Left ventricle myocardium superior (tissue), 1 donor: ENCODE measurements at places on chromosomes 7 and 10.

DNA sequence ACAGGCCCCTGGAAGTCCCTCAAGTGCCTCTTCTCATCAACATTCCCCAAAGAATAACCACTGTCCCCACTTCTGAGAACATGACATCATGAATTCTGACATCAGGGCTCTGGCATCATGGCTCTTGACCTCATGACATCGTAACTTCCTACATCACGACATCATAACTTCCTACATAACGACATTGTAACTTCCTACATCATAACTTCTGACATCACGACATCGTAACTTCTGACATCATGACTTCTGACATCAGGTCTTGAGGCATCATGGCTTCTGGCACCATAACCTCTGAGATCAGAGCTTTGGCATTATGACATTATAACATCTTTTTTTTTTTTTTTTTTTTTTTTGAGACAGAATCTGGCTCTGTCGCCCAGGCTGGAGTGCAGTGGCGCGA is 66.7 kb upstream of the FAM20C start:
- no peak for DNase-seq

DNA sequence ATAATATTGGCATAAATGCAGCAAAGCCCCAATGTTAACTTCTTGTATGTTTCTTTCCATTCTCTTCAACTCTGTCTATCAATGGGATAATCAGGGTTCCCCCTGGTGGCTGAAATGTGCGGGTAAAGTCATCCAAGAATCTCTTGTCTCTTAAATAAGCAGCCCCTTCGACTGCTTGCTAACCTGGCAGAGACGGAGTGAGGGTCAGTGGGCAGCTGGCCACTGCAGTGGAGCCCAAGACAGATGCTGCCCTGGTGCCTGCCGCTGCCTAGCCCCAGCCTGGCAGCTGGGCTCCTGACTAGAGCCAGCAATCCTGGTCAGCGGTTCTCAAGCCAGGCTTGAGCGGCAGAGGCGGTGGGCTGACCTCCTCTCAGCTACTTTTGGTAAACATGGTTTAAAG is 248.9 kb downstream of the COBL start:
- DNase-seq: peak; percentile 45

DNA sequence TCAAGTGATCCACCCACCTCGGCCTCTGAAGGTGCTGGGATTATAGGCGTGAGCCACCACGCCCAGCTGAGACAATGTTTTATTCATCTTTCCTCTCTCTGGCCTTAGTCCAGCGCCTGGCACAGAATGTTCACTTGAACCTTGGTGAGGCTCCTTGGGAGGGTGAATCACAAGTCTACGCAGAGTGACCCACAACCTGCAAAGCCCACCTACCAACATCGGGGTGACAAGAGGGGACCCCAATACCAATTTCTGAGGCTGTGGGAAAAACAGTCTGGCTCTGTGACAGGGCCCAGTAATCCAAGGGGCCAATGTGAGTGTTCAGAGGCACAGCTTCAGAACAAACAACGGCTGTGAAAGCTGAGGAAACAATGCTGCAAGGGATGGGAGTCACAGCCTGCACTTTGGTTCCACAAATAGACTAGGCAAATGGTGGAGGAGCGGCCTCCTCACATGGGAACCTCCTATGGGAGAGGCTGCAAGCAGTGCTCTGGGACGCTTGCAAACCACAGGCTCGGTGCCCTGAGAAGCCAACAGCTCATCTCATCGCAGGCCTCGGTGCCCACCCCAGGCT is 5.6 kb upstream of the MALSU1 start:
- no peak for DNase-seq

- peak; percentile 73 for DNase-seq
These were observed 115.1 kb downstream of the CCNY start for GRCh38 chr10:35451151-35452016.

GRCh38 chr7:46484906-46485305 is 563.8 kb upstream of the IGFBP3 start:
- no peak for DNase-seq

DNA sequence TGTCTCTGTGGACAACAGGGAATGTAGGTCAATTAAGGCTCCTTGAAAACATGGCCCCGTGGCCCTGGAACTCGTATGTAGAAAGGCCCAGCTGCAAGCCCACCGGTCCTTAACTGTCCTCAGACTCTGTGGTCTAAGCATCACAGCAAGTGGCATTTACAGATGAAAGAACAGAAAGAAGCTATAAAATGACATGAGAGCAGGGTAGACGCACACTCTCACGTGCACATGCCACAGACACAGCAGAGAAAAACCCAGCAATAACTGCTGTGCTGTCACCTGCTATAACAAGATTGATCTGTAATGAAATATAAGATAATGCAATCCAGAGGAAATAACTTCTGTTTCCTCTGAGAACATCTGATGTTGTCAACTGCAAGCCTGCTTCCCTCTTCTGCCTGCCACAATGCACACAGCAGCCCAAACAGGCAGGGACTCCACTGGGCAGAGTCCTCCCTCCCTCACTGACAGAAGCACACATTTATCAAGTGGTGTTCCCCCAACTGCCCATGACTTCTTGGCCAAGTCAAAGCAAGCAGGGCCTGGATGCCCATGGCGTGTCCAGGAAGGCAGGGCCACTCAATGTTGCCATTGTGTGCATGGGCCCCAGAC is 63.9 kb downstream of the GFRA1 start:
- DNase-seq: no peak

- DNase-seq: peak; percentile 66
These were observed 10.3 kb downstream of the HUS1 start for GRCh38 chr7:47968847-47969774.

- no peak for DNase-seq
These were observed 166.2 kb downstream of the EXOC4 start for GRCh38 chr7:133419041-133419440.

GRCh38 chr7:78149787-78150186 is 351.2 kb downstream of the PHTF2 start:
- no peak for DNase-seq

DNA sequence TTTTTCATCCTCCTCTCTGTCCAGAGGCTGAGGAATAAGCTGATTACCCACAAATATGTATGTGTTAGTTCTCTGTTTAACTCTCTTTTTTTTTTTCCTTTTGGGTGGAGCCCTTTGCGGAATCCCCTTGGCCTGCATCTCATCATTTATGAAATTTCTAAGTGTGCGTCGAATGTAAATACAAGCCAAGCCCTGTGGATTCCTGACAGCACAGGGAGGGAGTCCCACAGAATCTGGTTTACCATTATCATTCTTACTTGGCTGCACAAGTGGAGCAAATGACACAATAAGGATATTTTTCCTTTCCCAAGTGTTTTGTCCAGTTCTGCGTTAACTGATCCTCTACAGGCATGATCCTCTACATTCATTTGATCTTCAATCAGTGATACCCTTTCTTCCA is 11.4 kb downstream of the STK31 start:
- no peak for DNase-seq

- no peak for DNase-seq
These were observed 302.1 kb downstream of the FZD1 start for GRCh38 chr7:91566402-91566732.

DNA sequence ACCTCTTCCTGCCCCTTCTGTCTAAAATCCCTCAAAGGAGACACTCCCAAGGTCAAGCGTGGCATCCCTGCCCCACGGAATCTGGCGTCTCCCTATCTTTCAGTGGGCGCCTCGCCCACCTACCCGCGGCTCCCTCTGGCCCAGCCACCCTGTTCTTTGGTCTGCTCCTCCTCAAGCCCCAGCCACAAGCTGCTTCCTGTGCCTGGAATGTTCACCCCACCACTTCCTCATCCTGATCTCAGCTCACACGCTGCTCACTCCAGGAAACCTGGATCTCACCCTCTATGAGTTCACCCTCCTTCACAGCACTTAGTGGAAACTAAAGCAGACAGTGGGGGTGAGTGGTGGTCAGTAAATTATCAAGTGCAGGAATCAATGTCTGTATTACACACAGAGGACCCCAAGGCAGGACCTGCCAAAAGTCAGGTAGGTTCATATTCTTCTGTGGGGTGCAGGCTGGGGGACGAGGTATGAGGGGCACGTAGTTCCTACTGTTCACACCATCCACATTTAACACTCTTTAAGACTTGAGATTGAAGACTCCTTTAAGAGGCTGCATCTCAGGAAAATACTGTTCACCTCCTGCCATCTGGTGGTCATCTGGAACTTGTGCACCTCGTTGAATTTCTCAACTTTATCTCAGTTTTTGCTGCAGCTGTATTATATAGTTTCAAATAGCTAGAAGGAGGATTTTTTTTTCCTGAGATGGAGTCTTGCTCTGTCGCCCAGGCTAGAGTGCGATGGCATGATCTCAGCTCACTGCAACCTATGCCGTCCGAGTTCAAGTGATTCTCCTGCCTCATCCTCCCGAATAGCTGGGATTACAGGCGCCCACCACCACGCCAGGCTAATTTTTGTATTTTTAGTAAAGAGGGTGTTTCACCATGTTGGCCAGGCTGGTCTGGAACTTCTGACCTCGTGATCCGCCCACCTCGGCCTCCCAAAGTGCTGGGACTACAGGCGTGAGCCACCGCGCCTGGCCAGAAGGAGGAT is 166.6 kb downstream of the ARHGAP21 start:
- DNase-seq: no peak

DNA sequence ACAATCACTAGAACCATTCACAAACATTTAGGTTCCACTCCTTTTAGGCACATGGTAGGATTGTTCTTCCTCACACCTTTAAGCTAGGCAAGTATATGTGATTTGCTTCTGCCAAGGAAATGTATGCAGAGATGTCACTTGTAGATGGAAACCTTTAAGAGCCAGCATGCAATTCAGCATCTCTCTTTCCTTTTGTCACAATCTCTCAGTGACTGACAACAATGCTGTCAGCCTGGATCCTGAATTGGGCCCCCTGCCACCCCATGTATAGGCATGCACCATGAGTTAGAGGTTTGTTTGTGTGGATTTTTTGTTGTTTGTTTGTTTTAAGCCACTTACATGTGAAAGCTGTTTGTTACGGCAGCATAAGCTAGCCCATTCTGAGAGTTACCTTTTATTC is 169.6 kb upstream of the PDE1C start:
- DNase-seq: no peak

GRCh38 chr7:157560258-157560654 is 223.5 kb downstream of the DNAJB6 start:
- peak; percentile 23 for DNase-seq

GRCh38 chr10:102040305-102041050 is 15.5 kb downstream of the ARMH3 start:
- no peak for DNase-seq

- no peak for DNase-seq
These were observed 60.8 kb upstream of the SP4 start for GRCh38 chr7:21367081-21367480.

GRCh38 chr7:46139079-46139478 is 218.0 kb upstream of the IGFBP3 start:
- DNase-seq: no peak

GRCh38 chr7:38600741-38601140 is 30.4 kb downstream of the AMPH start:
- no peak for DNase-seq

DNA sequence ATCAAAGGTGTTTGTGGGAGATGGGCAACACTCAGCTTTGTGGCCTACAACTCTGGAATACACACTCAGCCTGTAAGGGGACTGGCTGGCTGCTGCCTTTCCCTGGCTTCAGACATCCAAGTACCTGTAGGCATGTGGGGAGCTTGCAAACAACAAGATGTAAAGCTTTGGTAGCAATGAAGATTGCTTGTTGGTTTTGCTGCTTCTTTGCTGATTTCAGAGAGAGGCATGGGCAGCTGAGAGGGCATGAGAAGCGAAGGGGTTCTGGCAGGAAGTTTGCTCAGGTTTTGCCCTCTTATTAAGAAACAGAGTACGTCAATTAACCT is 434.8 kb downstream of the LRMDA start:
- no peak for DNase-seq

DNA sequence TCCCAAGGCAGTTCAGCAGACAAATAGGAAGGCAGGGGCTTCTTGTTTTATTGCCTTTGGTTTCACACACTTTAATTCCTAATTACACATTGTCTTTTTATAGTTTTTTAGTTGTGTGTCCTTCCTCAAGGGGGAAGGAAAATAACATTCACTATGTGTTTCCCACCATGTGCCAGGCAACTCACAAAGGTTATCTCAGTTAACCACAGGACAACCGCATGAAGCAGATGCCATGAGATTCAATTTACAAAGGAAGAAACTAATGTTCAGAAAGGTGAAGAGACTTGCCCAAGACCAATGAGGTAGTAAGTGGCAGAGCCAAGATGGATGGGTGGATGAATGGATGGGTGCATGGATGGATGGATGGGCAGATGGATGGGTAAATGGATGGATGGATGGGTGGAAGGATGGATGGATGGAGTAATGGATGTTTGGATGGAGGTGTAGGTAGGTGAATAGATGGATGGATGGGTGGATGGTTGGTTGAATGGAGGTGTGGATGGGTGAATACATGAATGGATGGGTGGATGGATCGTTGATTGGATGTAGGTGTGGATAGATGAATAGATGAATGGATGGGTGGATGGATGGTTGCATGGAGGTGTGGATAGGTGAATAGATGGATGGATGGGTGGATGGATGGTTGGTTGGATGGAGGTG is 77.9 kb downstream of the ARHGAP22 start:
- no peak for DNase-seq

- no peak for DNase-seq
These were observed 90.1 kb upstream of the NPSR1 start for GRCh38 chr7:34567906-34568305.

DNA sequence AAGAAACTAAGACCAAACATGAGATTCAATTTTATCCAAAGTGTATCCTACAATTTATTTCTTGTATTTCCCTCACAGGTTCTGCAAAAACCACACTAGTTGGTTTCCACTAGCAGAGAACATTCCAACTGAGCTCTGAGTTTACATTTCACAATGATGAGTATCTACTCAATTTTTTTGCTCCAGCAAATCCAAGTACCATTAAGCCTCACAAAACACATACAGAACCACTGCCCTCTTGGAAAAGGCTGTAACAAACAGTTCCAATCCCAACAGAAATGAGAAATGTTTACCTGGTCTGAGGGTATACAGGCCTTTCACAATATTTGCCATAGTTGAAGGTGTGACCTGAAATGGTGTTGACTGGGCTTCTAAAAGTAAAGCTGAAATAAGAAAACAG is 59.9 kb downstream of the CACUL1 start:
- DNase-seq: no peak

GRCh38 chr10:36073796-36074345 is 431.8 kb upstream of the FZD8 start:
- no peak for DNase-seq

GRCh38 chr10:114328441-114328812 is 75.9 kb downstream of the AFAP1L2 start:
- DNase-seq: peak; percentile 55

GRCh38 chr10:12022580-12023257 is 19.9 kb downstream of the UPF2 start:
- no peak for DNase-seq

DNA sequence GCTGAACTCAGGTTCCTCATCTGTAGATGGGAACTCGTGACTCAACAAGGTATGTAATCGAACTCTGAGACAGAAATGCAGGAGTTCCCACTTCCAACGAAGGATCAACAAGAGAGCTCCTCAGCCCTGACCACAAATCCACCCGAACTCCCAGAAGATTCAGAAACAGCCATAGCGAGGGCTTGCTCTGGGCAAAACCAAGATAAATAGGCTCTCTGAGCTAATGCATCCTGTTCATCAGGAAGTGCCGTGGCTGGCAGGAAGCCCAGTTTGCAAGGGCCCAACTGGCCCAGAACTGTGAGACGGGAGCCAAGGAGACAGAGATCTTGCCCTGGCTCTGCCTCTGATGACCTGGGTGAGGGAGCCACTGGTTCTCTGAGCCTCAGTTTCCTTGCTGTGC is 141.7 kb upstream of the PFKP start:
- DNase-seq: peak; percentile 76
